ENCODE measurements at places on chromosomes 11 and 22.

- no peak for DNase-seq
Measured at GRCh38 chr11:33775832-33776470, 1.6 kb upstream of the FBXO3 start.

- DNase-seq = no peak
Measured at GRCh38 chr11:76810151-76810853, 27.1 kb downstream of the TSKU start.

- DNase-seq = peak; percentile 86
Measured at GRCh38 chr22:38751422-38752346, 4.1 kb downstream of the SUN2 start.

- DNase-seq = no peak
Measured at GRCh38 chr11:117010808-117011540, 87.3 kb downstream of the SIK3 start.

DNA sequence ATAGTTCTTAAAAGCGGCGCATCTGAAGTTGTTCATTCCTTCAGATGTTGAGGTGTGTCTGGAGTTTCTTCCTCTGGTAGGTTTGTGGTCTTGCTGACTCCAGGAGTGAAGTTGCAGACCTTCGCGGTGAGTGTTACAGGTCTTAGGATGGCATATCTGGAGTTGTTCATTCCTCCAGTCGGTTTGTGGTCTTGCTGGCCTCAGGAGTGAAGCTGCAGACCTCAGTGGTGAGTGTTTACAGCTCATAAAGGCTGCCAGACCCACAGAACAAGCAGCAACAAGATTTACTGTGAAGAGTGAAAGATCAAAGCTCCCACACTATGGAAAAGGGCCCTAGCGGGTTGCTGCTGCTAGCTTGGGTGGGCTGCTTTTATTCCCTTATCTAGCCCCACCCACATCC, 201.7 kb upstream of the PDGFD start:
- no peak for DNase-seq

DNA sequence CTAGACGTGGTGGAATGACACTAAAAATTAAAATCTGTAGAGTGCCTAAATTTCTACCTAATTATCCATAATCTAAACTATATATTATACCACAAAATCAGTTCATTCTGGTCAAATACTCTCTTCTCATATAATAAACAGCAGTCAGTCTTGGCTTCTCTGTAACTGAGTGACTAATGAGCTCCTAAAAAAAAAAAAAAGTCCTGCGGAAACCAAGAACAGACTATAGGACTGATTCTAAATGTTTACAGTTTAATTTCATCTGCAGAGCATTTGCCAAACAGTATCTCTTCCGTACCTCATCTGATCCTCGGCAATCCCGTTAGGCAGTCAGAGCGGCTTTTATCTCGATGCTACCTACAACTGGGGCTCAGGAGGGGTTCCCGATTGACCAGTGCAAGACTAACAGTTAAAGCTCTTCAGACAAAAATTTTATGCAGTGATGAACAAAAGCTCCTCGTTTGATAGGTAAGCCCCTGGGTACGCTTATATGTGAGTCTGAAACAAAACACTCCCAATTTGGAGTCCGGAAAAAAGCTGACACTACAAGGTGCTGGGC, 686 bp downstream of the KIF18A start:
- peak; percentile 34 for DNase-seq

DNA sequence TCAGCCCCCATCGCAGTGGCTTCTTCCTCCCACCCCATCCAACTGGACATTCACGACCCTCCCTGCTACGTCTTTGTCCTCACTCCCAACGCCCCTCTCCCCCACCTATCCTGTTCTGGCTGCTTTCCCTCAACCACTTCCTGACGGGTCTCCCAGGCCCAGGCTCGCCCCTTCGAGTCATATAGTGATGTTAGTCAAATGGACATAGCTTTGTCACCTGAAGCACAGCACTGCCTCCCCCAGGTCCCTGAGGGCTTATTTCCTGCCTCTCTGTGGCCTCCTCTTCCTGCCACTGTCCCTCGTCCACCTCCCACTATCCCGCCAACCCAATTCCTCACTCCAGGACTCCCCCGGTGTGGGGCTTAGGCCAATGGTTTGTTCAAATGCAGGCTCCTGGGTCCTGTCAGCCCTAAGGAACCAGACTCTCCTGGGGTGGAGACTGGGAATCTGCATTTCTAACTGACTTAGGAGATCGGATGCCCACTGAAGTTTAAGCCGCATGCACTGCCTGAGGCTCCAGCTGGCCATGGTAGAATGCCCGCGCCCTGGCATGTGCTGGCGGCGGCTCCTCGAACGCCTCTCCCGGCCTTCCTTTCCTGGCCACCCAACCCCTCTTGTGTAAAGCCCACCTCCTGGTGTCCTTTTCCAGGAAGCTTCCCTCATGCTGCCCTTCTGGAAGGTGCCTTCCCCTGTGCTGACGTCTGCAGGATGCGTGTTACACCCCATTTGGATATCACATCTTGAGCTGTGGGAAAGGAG, 18.3 kb downstream of the SUN2 start:
- DNase-seq = no peak

- DNase-seq = no peak
Measured at GRCh38 chr11:11251394-11251970, 101.6 kb downstream of the CSNK2A3 start.

GRCh38 chr11:118619444-118620197, 12.2 kb downstream of the PHLDB1 start:
- no peak for DNase-seq

DNA sequence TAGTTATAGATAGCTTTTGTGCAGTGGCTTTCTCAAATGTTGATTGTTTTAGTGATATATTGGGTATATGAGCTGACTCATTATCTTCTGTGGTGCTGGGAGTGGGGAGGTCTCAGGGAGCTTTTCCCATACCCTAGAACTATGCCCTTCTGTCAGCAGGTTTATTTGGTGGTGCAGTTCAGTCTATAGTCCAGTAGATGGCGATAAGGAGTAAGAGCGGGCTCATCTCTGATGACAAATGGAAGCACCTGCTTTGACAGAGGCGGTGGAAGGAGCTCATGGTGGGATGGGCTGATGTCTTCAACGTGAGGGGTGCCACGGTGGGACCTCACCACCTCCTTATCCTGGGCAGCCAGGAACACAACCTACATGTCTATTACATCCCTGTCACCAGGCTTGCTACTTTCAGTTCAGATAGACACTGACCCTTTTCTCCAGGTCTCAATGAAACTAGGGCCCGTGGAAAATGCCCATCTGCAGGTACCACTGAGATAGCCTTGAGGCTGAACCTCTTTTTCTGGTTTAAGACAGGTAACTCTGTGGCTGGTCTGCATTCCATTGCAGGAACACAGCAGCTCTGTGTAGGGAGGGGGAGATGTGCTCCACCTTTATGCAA, 13.0 kb upstream of the OR6A2 start:
- DNase-seq = peak; percentile 55

- no peak for DNase-seq
Measured at GRCh38 chr11:83511646-83512045, 225.5 kb upstream of the CCDC90B start.

DNA sequence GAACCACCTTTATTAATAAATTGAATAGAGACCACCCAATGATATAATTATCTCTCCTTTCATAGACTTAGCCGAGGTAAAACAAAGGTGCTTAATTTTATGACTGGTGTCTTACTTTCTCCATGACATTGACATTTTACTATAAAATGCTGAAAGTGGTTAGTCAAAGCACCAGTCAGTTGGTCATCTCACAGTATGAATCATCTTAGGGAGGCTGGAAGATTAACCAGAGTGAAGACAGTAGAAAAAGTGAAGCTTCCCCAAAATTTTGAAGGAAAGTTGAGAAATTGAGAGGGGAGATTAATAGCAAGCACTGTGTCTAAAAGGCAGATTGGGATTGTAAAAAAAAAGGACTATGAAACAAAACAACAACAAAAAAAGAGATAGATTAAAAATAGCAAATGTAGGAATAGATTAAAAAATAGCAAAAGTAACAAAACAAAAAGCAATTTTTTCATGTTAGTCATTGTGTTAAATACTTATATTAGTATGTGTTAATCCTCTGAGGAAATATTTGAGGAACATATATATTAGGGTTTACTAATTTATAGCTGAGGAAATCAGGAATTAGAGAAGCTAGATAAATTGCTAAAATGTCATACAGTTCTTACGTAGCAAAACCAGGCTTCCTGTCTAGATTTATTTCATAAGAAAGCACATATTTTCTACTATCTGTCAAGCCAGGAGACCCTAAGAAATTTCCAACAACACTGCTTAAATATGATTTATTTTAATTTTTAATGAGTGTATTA, 557.3 kb upstream of the ANO5 start:
- no peak for DNase-seq

DNA sequence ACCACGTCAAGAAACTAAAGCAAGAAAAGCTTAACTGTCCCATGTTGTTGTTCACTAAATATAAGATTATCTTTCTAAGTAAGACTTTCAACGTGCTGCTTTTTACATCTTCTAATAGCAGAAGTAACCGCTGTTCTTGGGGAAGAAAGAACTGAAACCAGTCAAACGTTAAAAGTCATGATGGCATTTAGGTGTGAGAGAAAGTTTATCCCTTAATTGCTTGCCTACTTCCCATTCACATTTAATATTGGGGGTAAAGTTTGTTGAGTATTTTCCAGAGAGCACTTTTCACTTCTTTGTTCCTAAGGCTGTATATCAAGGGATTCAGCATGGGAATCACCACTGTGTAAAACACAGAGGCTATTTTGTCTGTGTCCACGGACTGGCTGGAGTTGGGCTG, 970 bp downstream of the OR5B21 start:
- no peak for DNase-seq

GRCh38 chr11:110200241-110200640, 96.2 kb downstream of the RDX start:
- DNase-seq = no peak

DNA sequence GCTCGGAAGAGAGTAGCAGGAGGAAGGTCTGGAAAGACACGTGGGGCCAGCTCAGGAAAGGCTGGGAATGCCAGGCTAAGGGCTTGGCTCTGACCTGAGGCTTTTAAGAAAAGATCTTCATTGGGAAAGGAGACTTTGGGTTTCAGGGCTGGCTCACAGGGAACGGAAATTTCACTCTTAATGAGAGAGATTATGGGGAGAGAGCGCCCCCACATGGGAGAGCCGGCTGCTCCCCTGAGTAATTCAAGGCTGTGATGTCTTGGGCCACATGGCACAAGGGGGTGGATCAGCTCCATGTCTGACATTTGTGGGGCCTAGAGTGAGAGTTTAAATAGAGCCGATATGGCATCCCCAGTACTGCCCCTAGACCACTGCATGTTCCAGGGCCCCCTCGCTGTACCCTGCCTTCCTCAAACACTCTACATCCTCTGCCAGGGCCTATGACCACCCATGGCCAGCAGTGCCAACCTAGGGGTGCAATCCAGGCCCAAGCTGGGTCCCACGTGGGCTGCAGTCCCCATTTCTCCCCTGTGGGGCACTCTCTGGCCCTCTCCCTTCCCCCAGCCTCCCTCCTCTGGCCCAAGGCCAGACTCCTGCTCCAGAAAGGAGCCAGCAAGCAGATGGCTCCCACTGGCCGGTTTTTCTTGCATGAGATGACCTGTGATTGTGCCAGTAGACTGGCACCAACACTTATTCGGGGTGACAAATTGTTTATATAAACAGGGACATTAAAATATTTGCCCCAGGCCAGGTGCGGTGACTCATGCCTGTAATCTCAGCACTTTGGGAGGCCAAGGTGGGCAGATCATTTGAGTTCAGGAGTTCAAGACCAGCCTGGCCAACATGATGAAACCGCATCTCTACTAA, 75.2 kb downstream of the ISX start:
- no peak for DNase-seq

DNA sequence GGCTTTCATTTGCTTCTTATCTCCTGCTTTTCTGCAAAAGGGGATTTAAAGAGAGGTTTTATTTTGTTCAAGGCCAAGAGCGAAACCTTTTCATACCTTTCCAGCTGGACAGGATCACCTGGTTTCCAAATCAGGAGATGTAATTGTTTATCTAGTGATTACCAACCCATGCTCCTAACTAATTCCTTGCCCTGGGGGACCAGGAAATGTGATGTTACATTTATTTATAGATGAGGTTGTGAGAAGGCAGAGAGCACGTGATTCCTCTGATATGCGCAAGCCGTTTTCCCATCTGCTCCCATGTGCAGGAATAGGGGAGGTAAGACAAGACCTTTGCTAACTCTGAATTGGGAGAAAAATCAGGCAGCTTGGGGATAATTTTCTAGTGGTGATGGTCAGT, 507.2 kb upstream of the LARGE1 start:
- DNase-seq = no peak

DNA sequence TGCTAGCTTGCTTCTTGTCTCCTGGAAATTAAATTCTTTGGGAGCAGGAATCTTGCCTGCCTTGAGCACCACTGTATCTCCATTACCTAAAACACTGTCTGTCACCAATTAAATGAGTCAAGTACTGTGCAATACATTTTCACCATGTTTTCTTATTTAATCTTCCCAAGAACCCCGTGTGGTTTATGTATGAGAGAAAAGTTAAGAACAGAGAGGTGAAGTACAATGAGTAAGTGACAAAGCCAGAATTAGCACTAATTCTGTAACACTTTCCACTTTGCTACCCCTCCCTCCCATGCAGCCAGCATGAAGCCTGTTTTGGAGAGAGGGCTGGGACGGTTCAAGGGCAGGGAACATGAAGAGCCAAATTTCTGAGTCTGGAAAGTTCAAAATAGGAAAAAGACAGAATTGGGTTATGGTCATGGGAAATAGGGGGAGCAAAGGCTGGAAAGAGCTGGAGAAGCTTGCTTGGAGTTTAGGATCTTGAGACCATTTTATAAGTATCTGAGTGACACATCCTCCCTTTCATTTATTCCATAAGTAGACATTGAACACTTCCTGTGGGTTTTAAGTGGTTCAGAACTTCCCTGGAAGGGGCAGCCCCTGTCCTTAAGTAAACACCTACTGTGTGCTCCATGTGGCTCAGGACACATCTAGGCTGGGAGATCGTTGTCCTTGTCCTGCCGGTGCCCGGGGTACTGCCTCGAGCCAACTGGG, 60.5 kb upstream of the CHST1 start:
- DNase-seq = no peak

- DNase-seq = no peak
Measured at GRCh38 chr11:47538741-47539565, 14.0 kb downstream of the CELF1 start.

GRCh38 chr11:45917286-45917622, 423 bp downstream of the PEX16 start:
- DNase-seq = no peak

DNA sequence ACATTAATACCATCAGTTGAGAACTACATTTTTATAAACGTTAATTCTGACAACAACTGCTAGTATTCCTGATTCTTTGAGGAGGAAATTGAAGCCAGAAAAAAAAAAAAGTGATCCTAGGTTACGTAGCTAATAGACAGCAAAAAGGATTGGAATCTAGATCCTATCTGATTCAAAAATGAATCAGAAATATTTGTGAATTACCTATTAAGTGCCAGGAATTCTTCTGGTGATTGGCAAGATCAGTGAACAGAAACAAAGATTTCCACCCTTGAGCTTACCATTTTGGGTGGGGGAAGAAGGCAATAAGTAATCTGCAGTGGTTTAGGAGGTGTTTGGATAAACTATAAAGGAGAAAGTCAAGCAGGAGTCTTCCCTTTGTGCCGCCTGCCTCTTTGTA, 63.9 kb upstream of the LARGE1 start:
- no peak for DNase-seq

GRCh38 chr22:25697978-25698377, 44.0 kb upstream of the MYO18B start:
- DNase-seq = no peak
